ENCODE measurements at places on chromosomes 16 and 17.

- no peak for DNase-seq
Measured at GRCh38 chr16:80273635-80274538, 266.9 kb upstream of the DYNLRB2 start.

DNA sequence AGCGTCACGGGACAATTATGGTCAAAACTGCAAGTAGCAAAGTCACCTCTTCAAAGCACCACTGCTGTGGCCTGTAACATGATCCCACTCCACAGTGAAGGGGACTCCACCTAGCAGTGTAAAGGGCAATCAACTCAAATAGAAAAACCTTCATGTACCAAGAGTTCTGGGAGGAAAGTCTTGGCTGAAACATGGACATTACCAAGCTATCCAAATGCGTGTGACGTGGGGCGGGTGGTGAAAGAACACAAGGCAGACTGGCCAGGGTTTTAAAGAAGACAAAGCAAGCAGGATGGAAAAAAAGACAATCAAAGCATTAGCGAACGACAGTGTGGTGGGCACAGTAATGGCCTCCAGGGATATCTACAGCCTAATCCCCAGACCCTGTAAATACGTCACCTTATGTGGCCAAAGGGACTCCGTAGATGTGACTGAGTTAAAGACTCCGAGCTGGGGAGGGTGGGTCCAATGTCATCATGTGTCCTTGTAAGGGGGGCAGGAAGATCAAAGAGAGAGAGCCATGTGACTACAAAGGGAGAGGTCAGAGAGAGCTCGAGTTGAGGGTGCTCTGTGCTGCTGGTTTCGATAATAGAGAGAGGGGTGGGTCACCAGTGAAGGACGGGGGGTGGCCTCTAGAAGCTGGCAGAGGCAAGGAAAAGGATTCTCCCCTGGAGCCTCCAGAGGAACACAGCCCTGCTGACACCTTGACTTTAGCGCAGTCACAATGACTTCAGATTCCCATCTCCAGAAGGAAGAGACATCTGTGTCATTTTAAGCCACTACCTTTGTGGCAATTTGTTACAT, 6.0 kb downstream of the HSDL1 start:
- DNase-seq: peak; percentile 67

GRCh38 chr16:67936880-67937605, 393 bp upstream of the PSMB10 start:
- peak; percentile 63 for DNase-seq

- DNase-seq: no peak
Measured at GRCh38 chr17:28864991-28865849, 10.4 kb downstream of the ERAL1 start.

Data from PC-9 (cell line).